ENCODE measurements at places on chromosomes 4 and X.
A peak's percentile ranks its signal among the peaks of the same experiment; 100 is the strongest.

DNA sequence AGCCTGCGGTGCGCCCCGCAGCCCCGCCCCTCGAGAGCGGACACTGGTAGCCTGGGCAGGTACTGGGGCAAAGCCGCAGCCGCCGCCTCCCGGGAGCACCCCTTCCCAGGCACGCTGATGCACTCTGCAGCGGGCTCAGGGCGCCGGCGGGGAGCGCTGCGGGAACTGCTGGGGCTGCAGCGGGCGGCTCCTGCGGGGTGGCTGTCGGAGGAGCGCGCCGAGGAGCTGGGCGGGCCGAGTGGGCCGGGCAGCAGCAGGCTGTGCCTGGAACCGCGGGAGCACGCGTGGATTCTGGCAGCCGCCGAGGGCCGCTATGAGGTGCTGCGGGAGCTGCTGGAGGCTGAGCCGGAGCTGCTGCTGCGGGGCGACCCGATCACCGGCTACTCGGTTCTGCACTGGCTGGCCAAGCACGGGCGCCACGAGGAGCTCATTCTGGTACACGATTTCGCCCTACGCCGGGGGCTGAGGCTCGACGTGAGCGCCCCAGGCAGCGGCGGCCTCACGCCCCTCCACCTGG, 401 bp downstream of the SOWAHD start:
- peak; percentile 2 for DNase-seq

DNA sequence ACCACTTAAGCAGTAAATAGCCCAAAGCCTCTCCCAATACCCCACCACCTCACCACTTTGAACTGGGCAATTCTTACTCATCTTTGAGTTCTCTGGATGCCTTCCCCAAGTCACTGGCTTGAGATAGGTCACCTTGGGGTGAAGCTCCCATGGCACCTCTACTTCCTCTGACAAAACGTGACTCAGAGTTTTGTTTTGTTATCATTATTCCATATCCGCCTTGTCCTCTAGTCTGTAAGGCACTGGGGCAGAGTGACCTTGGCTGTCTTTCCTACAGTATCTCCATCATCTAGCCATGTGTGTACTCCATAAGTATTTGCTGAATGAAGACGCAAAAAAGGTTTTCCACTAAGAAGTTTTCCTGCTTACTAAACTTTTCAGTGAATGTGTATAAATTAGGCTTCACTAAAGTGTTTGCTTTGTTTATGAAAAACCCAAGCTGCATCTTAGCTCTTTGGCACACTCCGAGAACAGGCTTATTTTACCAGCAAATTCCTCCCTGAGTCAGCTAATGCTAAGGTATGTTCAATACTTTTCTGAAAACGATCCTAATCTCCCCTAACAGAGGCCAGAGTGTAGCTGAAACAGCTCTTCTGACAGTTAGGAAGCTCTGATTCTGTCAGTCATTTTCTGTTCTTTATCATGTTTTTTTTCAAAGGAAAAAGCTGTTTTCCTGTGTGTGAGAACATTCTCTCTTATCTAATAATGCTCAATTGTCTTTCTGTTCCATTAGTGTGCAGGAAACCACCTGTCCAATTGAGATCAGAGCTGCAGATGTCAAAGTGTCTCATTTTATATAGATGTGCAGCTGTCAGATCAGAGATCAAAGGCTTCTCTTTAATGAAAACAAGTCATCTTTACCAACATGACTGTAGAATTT, 30.2 kb upstream of the TSPAN5 start:
- no peak for DNase-seq

- DNase-seq: no peak
Measured at GRCh38 chrX:153551135-153551534, 33.7 kb downstream of the ATP2B3 start.

DNA sequence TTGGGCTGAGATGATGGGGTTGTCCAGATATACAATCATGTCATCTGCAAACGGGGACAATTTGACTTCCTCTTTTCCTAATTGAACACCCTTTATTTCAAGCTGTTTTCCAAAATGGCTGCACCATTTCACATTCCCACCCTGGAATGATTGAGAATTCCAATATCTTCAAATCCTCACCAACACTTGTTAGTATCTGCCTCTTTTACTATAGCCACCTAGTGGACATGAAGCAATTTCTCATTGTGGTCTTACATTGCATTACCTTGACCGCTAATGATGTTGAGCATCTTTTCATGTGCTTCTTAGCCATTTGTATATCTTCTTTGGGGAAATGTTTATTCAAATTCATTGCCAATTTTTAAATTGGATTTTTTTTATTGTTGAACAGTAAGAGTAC, 364.8 kb downstream of the SMARCA1 start:
- no peak for DNase-seq

DNA sequence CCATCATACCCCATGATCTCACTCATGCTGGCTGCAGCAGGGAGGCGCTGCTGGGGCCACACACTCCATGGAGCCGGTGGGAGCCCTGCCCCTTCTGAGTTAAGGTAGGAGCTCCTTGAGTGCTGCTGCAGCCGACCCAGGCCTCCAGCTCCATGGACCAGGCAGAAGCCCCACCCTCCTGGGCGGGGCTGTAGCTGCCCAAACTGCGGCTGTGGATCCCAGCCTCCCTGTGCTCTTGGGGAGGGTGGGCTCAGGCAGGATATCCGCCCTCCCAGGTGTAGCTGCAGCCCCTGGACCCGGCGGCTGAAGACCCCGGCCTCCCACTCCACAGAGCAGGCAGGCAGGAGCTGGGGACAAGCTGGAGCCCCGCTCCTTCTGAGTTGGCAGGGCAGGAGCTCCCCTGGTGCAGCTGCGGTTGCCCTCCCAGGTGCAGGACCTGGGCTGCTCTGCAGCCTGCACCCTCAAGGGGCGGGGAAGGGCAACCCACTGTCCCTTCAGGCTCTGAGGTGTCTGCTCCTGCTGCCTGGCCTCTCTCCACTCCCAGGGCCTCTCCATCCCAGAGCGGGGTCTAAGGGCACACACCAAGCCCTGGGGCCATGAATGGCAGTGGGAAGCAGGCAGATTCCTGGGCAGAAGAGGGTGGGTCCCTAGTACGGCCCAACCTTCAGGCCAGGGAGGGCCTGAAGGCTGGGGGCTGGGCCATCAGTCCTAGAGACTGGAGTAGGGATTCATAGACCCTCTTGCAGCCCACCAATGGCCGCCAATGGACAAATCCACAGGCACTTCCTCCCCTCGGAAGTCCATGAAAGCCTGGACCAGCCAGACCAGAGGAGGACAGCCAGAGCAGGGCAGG, 466.1 kb downstream of the DTHD1 start:
- no peak for DNase-seq

GRCh38 chrX:38138157-38138891, 82.3 kb downstream of the SRPX start:
- no peak for DNase-seq

DNA sequence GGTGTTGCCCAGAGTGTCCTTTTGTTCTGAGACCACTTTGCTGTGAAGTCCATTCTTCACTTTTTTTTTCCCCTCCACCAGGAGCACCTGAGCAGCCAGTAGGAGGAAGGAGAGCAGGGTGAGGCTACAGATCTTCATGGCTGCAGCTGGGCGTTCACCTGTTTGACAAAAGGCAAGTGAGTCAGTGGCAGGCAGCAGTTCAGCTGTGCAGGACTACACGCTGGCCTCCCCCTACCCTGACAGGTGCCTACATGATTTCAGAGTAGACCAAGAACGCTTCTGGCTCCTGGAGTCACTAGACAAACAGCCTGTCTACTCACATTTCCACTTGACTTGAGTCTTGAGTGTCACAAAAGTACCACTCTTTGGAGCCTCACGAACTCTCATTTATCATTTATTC, 2.0 kb downstream of the FGFBP1 start:
- no peak for DNase-seq

- DNase-seq: no peak
Measured at GRCh38 chr4:29240641-29241040, 1479.5 kb upstream of the PCDH7 start.

DNA sequence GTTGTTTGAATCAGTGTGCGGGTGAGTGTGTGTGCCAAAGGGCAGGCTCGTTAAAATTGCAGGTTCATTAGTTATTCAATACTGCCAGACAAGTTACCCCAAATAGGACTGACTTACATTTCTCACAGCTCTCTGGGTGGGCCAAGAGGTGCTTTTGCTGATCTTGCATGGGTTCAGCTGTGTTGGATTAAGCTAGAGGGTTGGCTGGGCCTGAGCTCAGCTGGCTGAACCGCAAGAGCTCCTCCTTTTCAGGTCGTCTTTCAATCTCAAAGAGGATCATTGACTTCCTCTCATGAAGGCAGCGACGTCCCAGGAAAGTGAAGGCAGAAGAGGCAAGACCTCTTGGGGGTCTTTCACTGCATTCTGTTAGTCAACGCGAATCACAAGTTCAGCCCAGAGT, 343.3 kb upstream of the FRG1 start:
- no peak for DNase-seq

DNA sequence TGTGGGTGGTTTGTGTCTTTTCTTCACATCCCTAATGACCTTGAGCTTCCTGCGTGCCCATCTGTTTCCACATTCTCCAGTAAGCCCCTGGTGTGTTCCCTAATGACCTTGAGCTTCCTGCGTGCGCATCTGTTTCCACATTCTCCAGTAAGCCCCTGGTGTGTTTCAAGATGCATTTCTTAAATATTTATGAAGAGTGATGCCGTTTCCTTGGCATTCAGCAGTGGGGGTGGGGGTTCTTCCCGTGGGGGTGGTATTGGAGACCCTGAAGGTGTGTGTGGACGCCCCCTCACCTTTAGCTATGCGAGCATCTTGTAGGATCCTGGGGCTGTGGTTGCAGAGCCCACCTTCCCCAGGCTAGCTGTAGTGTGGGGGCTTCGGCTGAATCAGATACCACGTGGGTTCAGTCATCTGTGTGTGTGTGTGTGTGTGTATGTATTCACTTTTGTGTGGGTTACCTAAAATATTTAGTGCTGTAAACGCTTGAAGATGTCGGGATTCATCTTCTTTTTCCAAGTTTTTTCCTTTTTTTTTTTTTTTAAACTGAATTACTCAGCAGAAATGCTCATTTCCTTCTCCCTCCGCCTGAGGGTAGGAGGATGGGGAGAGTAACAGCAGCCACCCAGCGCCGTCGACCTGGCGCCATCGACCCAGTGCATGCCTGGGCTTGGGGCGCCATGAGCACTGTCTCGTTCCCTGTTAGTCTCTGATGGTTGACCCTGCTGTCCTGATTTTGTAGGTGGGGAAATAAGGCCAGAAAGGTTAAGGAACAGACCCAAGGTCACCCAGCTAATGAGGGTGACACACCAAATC, 9.9 kb downstream of the NSG1 start:
- DNase-seq: no peak

DNA sequence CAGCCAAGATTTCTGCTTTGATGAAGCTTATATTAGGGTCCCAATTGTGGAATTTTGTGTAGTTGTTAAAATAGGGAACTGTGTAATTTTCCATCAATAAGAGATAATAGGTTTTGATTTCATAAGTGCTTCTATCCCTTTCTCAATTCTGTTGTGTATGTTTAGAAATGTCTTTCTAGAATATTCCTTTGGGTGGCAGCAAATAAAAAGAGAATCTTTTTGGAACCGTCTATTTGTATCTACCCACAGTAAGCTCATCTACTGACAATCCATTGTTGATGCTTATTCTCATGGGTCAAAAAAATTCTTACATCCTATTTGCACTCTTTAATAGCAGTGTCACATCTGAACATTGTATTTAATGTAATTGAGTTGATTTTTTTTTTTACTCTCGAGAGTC, 61.7 kb downstream of the TMA16 start:
- DNase-seq: no peak

DNA sequence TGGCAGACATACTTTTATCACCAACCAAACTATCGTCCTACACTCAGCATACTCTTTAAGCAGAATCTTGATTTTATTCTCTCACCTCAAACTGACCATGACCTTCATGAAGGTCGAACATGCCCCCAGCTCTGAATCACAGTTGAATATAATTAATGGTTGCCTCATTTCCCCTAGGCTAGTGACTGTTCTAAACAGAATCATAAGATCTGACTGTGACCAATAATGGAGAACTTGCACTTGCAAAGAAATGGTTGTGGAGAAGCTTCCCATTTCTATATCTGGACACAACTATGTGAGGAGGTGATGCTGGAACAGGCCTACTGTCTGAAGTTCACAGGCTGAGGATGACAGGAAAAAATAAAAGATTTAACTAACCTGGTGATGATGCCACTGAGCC, 85.1 kb downstream of the PDGFC start:
- DNase-seq: no peak

DNA sequence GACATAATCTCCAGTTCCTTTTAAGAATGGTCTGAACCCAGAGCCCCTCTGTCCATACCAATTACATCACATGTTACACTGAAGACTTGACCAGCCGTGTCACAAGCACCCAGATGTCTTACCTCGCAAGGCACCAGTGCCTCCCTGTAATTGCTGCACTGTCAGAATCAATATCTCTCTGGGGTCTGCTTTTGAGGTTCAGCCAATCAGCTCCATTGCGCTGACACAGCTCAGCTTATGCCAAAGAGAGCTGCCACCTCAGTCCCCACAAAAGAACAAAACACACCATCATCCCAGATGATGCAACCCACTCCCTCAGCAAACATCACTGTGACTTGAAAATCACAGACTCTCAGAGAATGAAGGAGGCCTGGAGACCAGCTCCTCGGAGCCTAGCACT, 82.5 kb upstream of the SORBS2 start:
- no peak for DNase-seq

DNA sequence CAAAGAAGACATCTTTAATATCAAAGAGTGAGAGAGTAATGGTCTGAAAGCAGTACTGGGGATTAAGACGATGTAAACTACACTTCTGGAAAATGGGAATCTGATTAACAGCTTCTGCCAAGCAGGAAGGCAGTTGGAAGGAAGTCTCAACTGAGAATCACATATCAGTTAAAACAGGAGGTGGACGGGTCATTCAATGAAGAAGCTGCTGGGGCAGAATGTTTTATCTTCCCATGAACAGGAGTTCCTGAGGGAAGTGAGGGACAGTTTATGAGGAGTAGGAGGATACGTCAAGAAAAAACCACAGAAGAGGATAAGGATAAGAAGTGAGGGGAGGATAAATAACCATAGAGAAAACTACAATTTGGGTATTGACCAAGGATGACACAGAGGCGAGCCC, 38.7 kb upstream of the MAGEA10 start:
- DNase-seq: no peak

DNA sequence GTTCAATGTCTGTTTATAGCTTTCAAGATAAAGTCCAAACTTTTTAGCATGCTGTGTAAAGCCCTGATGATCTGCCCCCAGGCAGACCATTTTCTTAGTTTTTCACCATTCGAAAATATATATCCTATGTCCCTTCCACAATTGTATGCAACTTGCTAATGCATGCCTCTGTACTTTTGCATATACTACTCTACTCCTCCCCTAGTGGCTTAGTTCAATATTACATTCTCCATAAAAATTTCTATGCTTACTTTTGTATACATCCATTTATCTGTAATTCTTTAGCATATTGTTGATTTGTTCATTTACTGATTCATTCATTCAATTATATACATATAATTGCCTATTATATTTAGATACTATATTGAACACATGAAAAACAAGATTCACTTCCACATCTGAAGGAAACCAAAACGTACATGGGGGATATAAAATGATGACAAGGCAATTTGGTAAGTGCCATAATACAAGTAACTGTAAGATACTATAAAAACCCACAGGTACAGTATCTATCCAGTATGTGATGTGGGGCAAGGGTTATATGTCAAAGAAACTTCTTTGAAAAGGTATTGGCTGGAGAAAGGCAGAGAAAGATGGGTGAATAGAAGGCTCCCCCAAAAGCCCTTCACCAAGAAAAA, 902.5 kb downstream of the FAM133A start:
- no peak for DNase-seq
